ENCODE measurements at places on chromosomes 5 and 9.

DNA sequence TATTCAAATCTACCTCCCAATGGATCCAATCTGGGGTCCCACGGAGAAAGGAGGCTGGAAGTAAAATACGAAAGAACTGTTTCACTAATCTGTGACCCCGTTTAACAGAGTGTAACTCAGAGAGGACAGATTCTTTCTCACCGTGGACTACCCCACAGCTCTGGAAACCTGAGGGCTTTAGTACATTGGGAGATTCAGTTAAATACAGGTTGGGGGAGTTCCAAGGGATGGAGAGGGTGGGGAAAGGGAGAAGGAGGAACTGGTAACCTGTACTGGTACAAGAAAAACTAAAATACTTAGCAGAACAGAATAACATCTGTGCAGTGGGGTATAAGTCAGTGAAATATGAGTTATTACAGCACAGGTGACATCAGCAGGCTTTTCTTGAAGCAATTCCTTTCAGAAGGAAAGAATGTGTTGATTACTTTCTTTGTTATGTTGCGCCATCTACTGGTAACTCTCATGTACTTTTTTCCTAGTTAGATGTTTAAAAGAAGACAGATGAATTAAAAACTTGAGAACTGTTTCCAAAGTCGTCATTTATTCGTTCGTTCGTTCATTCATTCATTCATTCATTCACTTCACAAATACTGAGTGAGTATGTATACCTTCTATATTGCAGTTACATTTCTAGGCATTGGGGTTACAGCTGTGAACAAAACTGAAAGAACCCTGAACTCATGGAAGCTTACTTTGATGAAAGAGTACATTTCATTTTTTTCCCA, 30.0 kb upstream of the STOM start:
- DNase-seq, result peak; percentile 79

- DNase-seq, result peak; percentile 3
These were observed 85.5 kb downstream of the TEK start for GRCh38 chr9:27194401-27195091.

DNA sequence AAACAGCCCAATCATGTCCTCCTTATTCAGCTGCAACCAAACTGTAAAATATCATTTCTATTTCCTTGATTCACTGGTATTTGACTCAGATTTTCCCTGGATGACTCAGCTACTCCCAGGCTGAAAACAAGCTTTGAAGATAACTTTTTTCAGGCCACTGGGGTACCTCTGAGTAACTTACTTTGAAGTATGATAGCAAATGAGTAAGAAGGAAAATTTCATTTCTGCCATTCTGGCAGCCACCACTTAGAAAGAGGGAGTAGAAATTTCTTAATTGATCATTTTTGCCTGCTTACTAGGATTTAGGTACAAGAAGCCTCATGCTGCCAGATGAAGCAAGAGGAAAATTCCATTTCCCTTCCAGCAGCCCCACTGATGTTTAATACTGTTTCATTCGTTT, 247.4 kb downstream of the PRELID2 start:
- DNase-seq, result peak; percentile 75

GRCh38 chr5:132325691-132326090, 31.5 kb downstream of the SLC22A4 start:
- DNase-seq, result no peak

DNA sequence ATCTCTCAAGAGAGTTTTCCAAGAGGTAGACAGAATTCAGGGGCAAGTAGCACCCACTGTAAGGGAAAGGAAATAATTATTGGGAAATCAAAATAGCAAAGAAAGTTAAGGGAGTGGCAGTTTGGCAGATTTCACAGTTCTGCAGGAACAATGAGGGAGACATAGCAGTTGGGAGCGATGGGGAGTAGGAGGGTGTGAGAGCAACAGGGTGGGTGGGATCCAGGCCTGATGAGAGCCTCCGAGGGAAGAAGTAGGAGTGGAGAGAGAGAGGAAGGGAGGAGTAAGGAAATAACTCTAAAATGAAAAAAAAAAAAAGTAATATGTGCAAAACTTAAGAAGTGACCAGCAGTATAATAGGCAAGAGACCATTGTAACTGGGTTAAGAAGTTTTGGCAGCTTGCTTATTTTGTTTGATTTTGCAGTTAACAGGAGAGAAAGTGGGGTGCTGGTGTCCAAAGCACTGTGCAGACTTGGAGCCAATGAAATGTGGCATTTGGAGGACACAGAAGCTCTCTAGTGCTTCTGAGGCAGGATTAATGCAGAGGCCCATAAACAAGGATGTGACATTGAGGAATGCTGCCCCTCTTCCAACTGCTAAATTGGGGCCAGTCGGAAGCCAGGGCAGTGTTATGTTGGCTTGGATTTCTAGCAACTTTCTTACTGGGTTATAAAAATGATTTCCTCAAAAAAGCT, 10.2 kb downstream of the TNFAIP8 start:
- no peak for DNase-seq

DNA sequence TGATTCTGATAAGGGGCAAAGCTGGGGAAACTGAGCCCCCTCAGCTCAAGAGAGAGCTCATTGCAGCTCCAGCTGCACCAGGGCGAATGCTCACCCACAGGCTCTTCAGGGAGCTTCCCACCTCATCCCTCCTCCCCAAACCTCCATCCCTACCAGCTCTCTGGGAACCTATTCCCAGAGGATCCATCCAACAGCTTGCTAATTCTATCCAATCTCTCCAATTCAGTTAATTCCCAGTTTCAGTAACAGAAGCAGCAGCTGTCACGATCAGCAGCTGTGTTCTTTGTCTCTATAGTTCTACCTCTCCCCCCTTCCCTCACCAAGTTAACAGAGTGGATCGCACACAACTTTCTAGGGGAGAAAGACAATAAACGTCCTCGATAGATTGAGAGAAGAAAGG, 135.5 kb upstream of the EFNA5 start:
- DNase-seq, result no peak

- no peak for DNase-seq
These were observed 154.0 kb upstream of the NFIL3 start for GRCh38 chr9:91577633-91578061.

DNA sequence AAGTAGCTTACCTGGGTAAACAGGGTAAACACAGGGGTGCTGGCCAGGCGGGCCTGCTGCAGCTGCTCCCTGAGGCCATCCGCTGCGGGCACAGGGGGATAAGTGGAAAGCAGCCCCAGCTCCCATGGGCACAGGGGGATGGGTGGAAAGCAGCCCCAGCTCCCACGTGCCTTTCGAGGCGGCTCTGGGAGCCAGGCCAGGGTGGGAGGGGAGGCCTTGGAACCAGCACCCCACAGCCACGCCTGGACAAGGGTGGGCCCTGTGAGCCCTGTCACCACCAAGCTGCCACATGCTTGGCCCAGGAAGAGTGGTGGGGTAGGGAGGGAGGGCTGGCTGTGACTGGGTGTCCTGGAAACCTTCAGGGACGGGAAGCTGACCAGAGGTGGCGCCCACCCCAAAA, 7.8 kb upstream of the CARD9 start:
- no peak for DNase-seq

GRCh38 chr9:134851020-134851419, 29.6 kb upstream of the FCN2 start:
- no peak for DNase-seq

DNA sequence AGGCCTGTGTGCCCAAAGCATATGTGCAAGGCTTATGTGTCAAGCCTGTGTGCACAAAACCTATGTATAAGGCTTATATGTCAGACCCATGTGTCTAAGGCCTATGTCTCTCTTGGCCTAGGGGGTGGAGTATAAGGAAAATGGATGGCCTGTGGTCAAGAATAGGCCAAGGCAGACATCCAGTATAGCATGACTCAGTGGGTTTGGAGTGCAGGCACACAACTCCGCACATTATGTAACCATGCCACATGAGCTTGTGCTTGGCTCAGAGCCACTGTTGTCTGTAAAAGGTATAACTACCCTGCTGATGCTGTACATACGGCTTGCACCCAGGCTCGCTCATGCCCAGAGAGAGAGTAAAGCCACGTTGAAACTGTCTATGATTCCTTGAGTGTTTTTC, 626.4 kb upstream of the NUDT12 start:
- no peak for DNase-seq

- DNase-seq, result peak; percentile 98
These were observed 175.1 kb upstream of the PITX1 start for GRCh38 chr5:135208903-135209721.

DNA sequence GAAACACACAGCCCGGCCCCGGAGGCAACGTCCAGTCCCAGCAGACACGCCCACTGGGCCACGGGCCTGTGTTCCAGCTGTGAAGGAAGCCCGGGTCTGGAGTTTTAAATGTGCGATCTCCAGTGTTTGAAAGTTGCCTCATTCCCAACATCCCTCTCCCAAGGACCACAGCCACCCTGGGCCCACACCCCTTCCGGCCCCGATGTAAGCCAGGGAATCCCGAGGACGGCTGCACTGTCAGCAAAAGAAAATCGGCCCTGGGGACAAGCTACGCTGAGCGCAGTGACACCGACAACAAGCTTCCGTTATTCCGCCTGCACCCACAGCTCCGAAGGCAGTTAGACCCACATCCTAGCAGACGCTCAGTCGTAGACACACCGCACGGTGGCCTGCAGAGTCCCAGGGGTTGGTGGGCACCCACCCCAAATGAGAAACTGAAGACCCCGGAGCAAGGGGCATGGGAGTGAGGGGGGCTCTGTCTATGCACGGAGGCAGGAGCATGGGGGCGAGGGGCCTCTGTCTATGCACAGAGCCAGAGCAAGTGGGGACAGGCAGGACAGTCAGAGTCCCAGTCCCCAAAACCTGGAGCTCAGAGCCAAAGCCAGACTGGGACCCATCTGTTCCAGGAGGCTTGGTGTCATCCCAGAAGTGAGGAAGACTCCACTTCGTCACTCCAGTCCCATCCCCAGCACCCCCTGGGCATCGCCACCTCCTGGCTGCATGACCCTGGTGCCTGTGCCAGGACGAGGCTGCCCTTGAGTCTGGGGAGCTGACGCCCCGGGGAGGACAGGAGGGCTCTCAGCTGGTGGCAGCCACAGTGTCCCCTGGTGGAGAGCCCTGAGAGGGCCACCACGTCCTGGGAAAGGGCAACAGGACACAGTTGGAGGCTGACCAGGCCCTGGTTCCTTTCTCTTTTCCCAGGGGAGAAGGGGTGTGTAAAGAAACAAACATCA, 23.4 kb downstream of the GLT6D1 start:
- no peak for DNase-seq

DNA sequence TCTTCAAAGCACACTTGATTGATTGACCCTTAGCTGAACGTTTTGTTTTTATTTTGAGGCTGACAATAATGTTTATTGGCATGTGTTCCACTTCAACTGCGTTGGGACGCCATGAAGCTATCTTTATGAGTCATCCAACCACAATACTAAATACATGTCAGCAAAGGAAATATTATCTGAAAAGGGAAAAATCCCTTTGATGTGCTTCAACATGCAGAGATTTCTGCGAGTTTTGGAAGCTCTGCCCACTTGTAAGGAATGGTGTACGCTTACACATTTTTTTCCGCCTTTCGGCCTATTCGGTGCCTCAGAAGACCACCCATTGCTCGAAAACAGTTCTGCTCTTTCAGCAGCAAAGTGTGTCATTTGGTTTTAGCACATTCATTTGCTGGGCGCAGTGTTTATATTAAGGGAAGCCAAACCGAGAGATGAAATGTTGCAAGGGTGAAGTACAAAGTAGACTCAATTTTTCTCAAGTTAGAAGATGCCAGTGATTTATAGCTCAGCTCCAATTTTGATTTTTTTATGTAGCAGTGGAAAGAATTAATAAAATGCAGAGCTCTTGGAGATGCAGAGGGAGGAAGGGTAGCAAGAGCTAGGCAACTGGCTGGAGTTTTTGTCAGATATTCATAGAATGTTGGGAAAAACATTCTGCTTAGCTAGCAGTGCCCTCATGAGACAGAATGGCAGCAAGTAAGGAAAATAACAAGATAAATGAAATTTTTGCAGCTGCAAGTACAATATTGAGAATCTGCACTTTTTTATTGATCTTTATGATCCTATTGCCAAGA, 68.9 kb downstream of the PRDM6 start:
- DNase-seq, result peak; percentile 82

- no peak for DNase-seq
These were observed 62.2 kb upstream of the PPARGC1B start for GRCh38 chr5:149667829-149668330.

- DNase-seq, result no peak
These were observed 290.5 kb downstream of the BNC2 start for GRCh38 chr9:16579872-16580432.

GRCh38 chr9:131396626-131397025, 2.7 kb downstream of the PRRC2B start:
- DNase-seq, result no peak

GRCh38 chr9:132498531-132499210, 83.7 kb upstream of the BARHL1 start:
- DNase-seq, result no peak

DNA sequence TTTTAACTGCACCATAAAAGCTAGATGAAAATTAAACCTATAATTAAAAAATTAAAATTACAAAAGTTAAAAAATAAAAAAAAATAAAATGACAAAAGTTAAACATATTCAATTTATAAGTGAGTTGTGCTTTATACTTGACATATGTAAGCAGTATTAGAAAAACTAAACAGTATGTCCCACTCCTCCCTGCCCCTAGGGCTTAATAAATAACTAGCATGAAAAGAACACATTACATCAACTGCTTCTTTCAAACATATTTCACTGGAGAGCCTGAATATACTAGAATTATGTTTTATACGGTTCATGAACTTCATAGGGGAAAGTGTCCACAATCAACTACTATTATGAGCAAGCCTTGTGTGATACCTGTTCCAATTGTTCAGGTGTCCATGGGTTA, 47.6 kb downstream of the ECPAS start:
- DNase-seq, result no peak

DNA sequence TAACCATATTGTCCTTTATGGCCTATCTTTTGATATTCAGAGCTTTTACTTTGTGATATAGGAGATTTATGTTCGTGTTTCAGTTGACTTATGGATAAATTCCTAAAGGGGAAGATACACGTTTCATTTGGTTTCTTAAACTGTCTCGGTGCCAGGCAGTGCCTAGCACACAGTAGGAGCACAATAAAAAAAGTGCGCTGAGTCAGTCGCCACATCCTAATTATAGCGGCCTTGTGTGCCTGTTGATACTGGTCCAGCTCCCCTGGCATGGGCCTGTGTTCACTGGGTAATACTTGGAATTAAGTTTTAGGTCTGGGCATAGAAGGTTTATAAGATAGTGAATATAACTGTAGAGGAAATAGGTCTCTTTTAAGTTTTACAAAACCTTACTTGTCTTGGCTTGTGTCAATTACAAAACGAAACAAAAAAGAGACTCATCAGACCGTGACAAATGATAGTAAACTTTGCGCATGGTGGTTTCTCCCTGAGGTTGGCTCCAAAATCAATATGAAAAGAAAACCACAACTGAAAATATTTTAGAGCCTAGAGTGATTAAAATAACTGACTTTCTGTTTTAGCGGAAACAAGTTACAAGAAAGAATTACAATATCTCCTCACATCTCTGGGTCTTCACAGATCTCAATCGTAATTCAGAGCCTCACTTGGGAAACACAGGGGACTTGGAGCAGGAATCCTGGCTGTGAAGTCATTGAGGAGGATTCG, 84.8 kb downstream of the MVB12B start:
- DNase-seq, result peak; percentile 22

GRCh38 chr9:124810663-124811355, 33.9 kb downstream of the OLFML2A start:
- no peak for DNase-seq

DNA sequence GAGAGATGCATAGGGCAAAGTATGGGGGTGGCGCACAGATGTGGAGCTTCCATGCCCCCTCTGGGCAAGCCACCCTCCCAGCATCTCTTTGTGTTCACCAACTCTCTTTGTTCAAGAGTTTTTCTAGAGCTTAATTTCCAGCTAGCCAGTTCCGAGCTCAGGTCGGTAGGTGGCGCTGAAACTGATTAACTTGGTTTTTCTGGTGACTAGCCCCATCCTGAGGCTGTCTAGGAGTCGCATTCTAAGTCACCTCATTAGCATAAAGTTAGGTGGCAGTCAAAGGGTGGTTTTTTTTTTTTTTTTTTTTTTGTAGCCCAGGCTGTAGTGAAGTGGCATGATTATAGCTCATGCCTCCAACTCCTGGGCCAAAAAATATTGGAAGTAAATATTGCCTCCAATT, 476.4 kb downstream of the KDM4C start:
- DNase-seq, result no peak
